ENCODE measurements at places on chromosomes 3 and 15.

DNA sequence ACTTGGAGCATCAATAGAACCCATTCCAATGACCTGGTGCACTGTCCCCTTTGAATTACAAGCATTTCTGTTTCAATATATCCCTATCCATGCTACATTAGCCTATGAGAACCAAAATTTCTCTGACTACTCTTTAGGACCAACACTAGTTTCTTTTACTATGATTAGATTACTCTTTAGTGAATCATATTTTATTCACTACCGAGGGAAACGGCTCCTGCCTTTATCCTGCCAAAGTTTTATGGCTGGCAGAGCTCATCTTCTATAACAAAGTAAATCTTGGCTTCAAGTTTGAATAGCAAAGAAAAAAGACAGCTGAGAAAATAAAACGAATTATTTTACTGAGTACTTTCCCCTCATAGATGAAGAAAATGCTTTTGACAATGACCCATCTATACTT lies 120.9 kb downstream of the SLC9A9 start:
- no peak overlapping the region for H3K27ac ChIP-seq
- no peaks in the 10 kb centered on the region for H3K27me3 ChIP-seq
- H3K4me3 ChIP-seq: no peak overlapping the region
- DNase-seq: no peak

DNA sequence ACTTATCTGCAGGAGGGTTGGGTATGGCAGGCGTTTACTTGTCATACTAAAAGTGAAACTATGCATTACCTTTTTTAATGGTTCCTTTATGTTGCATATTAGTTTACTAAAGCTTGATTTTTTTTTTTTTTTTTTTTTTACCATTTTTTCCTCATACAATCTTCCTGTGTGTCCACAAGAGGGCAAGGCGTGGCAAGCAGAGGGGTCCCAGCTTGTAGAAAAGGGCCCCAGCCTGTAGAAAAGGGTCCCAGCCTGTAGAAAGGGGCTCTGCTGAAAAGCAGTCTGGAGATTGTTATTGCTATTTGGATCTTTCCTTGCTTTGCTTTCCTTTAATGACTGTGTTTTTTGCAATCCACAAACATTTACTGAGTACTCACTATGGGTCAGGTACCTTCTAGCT lies 21.9 kb downstream of the MKRN2 start:
- H3K4me3 ChIP-seq: no peak overlapping the region
- H3K4me1 ChIP-seq: no peaks in the 10 kb centered on the region

GRCh38 chr15:32007355-32007960 lies 22.9 kb upstream of the CHRNA7 start:
- no peak overlapping the region for H3K4me3 ChIP-seq
- no peak for DNase-seq

DNA sequence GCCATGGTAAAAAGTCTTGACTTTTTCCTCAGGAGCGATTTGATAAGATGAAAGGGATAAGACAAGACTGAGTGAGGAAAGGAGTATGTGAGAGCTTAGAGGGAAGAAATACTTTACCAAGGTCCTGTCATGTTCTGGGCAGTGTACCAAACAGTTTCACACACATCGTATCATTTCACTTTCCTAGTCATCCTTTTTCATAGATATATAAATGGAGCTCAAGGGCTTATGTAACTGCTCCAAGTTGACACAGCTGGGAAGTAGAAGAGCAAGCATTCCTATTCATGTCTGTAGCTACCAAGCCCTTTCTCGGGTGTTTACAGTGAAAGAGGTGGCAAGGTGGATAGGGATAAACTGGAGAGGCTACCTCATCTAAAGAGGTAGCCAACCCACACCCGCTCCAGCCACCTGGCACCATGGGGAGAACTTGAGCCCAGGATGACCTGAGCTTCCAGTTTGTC lies 57.4 kb downstream of the MRPS25 start:
- no peak overlapping the region for H3K4me3 ChIP-seq
- H3K4me1 ChIP-seq: no peaks in the 10 kb centered on the region
- H3K27me3 ChIP-seq: no peaks in the 10 kb centered on the region
- DNase-seq: no peak
- no peak overlapping the region for H3K27ac ChIP-seq

- no peak overlapping the region for H3K27ac ChIP-seq
- H3K4me3 ChIP-seq: peak overlapping the region; percentile 38
- peaks cover 9% of the 10 kb centered on the region for H3K4me1 ChIP-seq
- peaks cover 43% of the 10 kb centered on the region for H3K27me3 ChIP-seq
- DNase-seq: no peak
Observed at GRCh38 chr15:89399238-89400115, 64.9 kb upstream of the POLG start.

DNA sequence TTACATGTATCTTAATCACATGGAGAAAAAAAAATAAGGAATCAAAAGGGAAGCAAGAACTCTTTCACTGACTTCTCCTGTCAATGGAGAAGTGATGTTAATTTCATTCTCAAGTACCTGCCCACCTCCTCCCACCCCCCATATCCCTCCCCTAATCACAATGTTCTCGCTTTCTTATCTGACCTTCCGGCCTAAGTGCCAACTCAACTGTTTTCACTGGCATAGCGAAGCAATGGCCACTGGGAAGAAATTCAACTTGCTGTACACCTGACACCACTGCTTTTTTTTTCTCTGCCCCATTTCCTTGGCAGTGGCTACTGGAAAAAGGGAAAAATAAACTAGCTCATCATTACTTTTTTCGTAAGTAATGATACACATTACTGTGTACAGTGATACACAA lies 3.8 kb downstream of the SGO1 start:
- no peak for DNase-seq
- H3K4me3 ChIP-seq: no peak overlapping the region
- no peaks in the 10 kb centered on the region for H3K36me3 ChIP-seq
- peaks cover 19% of the 10 kb centered on the region for H3K4me1 ChIP-seq
- no peak overlapping the region for H3K27ac ChIP-seq

GRCh38 chr3:48015431-48016180 lies 610 bp downstream of the MAP4 start:
- H3K27ac ChIP-seq: no peak overlapping the region
- no peak for DNase-seq

GRCh38 chr3:160454995-160455394 lies 5.4 kb upstream of the TRIM59 start:
- no peak overlapping the region for H3K4me3 ChIP-seq
- H3K36me3 ChIP-seq: no peaks in the 10 kb centered on the region
- H3K27ac ChIP-seq: no peak overlapping the region

Measured in CD4-positive, alpha-beta memory T cell (primary cell).